ENCODE measurements at places on chromosomes 13 and 19.

GRCh38 chr13:22372261-22372660, 701.4 kb downstream of the FGF9 start:
- DNase-seq = no peak

GRCh38 chr19:13866463-13867046, 10.4 kb upstream of the NANOS3 start:
- no peak for DNase-seq

GRCh38 chr13:34587576-34587975, 354.5 kb upstream of the NBEA start:
- DNase-seq = no peak

- DNase-seq = no peak
Measured at GRCh38 chr13:41580345-41580744, 123.0 kb downstream of the RGCC start.

- DNase-seq = no peak
Measured at GRCh38 chr13:110499621-110500281, 61.8 kb downstream of the RAB20 start.

DNA sequence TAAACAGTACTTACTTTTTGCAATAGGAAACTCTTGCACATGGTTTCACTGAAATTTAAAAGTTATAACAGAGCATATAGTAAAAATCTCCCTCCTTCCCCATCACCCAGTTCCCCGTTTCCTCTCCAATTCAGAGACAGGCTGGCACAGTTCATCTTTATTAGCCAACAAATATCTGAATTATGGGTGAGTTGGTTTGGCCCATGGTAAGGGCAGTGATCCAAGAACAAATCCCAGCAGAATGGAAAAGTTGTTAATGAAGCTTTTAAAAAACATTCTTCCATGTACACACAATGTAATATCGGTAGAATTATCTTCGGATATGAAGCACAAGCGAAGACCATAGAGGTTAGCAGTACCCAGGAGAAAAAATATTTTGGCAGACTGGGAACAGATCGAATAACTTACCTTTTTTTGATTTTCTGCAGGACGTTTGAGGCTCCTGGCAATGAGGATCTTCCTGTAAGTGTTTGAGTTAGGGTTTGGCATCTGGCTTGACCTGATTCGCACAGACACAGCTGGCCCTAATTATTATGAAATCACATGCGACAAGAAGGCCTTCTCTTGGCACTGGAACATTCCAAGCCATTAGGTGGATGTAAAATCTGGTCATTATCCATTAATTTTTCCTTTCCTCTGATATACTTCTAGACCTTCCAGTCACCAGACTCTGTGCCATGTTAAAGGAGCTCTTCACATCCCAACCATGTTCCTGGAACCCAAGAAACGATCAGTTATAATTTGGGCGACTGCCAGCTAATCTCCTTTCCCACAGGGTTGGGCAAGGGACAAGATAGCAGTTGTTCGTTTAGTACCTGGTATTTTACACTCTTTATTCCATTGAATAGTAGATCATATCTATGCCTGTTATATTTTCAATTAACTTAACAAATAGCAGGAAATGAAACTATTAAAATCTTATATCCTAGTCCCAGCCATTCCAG, 139.4 kb upstream of the TSC22D1 start:
- DNase-seq = no peak

Measured in immature natural killer cell (primary cell).